ENCODE measurements at places on chromosomes 7 and 10.

DNA sequence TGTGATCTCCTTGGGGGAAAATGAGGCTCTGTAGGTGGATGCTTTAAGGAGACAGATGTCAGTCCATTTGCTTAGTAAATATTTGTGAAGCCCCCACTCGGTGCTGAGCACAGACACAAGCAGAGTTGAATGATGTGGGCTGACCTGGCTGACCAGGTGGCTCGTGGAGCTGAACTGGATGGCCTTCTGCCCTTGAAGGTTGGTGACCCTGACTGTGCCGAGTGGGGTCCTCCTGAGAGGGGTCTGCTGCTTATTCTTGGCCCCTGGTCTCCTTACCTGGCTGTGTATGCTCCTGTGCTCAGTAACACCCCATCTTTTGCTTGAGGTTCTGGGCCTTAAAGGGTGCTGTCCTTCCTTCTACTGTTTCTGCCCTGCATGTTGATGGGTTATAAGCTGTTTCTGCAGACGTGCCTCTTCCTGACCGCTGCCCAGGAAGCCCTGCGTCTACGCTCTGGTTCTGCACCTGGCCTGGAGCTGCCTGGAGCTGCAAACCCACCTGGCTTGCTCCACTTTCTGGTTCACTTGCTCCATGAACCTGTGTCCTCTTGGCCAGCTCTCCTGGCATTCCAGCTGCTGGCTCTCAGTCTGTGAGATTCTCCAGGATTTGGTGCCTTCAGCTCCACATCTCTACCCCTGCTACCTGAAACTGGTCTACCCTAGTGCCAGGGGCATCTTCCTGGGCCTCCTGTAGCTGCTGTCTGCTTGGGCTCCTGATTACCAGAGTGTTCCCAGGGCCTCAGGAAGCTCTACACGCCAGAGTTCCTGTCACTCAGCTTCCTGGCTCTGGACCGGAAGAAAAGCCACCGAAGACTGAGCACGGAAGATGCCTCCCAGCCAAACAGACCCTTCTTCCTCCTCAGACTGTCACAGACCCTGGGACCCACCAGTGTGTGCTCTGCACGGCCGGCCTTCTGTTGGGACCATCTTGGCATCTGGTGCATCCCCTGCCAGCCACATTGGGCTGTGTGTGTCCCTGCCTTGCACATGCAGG lies 76.5 kb downstream of the ADCY1 start:
- no peak for DNase-seq

DNA sequence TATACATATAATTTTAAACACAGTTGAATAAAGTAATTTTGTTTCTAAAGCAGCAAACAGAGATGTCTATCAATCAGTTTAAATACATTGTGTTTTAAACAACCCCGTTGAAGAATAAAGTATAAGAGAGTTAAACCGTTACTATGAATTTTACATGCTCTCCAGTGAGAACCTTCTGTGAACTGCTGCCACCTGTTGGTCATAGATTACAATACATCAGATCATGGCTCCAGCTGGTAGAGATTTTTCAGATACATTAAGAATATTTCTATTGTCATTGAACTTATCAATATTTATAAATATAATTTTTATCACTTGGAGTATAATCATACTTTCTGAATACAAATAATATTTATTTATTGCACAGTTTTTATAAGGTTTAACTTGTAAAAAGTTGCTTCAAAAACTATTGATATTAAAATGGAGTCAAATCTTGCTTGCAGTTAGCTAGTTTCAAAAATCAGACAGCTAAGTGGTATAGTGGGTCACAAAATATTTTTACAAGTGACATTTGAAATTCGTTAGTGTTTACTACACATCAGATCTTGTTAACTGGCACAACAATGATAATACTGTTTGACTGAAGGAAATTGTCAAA lies 561.2 kb upstream of the PHF14 start:
- DNase-seq, result no peak

- DNase-seq, result no peak
Measured at GRCh38 chr7:1438821-1439220, 20.4 kb downstream of the MICALL2 start.

DNA sequence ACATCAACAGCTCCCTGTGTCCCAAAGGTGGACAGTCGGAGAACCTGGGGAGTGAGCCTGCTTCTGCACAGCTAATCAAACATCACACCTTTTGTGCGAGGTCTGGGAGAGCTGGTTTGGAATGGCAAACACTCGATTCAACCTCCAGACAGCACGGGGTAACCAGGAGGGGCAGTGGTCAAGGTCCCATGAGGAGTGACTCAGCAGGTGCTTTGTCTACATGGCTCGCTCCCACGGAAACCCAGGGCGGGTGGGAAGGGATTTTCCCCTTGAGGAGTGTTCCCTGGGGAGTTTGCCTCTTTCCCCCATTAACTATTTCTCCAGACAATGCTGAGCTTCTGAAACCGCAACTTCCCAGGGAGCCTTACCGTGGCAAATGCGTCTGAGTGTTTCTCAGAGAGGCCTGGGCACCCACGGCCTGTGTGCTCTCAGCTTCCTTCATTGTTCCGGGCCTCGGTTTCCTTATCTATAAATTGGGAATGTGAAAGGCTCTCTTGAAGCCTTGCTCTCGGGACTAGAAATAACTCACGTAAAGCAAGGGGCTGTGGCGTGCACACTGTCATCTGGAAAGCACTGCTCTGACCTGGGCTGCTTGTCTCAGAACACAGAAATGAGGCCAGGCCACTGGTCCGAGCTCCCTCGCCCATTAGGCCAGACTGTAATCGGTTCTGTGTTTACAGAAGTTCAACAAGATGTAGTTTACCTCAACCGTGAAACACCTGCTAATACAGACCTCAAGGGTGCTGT lies 14.0 kb upstream of the GTPBP4 start:
- no peak for DNase-seq

- DNase-seq, result no peak
Measured at GRCh38 chr7:31056775-31057346, 4.8 kb downstream of the ADCYAP1R1 start.

- DNase-seq, result no peak
Measured at GRCh38 chr7:31890198-31890597, 180.0 kb downstream of the PDE1C start.

GRCh38 chr7:20798081-20798693 lies 11.5 kb upstream of the SP8 start:
- DNase-seq, result no peak

GRCh38 chr7:83117466-83117865 lies 45.2 kb downstream of the PCLO start:
- no peak for DNase-seq

GRCh38 chr10:30782537-30783461 lies 153.2 kb upstream of the LYZL2 start:
- no peak for DNase-seq

DNA sequence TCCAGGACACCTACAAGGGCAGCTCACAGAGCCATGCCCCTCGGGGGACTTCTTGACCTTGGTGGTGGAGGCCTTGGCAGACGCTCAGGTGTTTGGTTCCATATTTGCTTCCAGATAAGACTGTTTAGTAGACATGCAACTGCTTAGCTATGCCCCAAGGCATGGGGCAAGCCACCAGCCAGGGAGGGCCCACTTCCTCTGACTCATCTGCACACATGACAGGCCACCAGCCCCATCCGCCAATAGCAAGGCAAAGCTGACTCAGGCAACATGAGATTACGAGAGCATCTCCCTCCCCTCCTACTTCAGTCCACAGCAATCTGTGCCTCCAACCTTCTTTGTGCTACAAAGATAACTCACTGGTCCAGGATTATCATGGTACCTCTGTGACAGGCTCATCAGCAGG lies 54.9 kb downstream of the KCNMA1 start:
- DNase-seq, result no peak

DNA sequence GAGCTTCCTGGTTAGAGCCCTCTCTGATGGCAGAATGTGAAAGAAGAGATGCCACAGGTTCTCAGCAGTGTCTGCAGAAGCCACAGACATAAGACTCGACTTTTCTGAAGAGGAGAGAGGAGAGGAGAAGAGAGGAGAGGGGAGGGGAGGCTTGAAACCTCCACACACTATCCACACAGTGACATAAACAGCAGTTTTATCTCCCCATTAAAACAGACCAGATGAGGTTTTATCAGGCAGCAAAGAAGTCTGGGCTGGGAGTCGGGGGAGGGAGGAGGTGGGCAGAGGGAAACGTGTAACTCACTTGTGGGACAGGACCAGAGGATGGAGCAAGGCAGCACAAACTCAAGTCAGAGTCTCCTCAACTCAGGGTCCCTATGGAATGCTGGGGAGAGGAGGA lies 76.5 kb downstream of the XPNPEP1 start:
- no peak for DNase-seq

DNA sequence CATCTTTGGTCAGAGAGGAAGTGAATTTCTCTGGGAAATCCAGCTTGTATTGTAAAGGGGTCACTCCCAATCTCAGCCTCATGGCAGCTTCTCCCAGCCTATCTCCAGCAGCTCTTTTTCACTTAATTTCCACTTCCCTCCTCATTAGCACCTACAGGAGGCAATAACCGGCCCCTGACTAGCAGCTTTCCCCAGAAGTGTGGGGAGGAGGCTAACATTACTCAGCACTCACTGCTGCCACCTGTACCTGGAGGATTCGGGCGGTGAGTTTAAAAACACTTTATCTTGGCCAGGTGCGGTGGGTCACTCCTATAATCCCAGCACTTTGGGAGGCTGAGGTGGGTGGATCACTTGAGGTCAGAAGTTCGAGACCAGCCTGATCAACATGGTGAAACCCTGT lies 3.8 kb downstream of the NODAL start:
- DNase-seq, result no peak

GRCh38 chr10:102007796-102008195 lies 48.2 kb downstream of the ARMH3 start:
- no peak for DNase-seq
